ENCODE measurements at places on chromosomes 12 and 14.

- DNase-seq = no peak
Observed at GRCh38 chr12:9872742-9873141, 3.6 kb upstream of the CLEC2B start.

DNA sequence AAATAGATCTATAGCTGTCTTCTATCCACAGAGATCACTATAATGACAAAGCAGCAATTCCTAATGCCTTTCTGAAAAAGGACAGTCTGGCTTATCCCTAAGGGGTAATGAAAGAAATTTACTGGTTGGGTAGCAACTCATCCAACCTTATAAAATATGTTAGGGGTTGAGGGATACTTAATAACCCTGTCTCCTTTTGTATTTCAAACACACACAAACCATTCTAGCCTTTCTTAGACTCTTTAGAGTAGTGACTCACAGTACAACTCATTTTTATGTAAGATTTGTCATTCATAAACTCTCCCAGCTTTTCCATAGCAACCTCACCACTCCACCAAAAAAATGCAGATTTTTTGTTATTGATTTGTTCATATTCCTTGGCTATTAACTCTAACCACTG, 167.9 kb downstream of the FSCB start:
- DNase-seq = no peak

DNA sequence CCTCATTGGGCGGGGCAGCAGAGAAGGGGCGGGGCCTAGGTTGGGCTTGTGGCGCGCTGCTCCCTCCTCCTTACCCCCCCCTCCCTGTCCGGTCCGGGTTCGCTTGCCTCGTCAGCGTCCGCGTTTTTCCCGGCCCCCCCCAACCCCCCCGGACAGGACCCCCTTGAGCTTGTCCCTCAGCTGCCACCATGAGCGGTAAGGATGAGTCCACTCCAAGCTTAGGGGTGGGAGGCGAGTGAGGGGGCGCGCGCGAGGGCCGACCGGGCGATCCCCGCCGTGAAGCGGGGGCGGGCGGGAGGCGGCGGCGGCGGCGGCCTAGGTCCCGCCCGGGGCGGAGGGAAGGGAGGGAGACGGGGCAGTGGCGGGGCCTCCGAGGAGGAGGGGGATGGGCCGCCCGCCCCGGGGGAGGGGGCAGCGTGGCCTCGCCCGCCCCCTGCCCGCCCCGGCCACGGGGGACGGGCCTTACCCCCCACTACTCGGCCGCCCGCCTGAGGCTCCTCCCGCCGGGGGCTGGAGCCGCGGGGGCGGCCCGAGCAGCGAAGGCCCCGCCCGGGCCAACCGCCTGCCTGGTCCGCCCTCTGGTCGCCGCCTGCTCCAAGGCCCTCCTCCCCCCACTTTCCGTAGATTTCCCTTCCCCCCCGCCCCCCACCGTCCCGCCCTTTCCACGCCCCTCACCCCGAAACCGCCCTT, at the start of gene SP1:
Gene SP1 (plus strand): TSS at position 73 of the 690 bp plus-strand sequence. CDS start 116 bp downstream, at position 189.
- DNase-seq = peak; percentile 96

- DNase-seq = no peak
Observed at GRCh38 chr14:90575336-90575735, 178.5 kb downstream of the CALM1 start.

GRCh38 chr12:28421374-28421773, 231.1 kb downstream of the CCDC91 start:
- no peak for DNase-seq

All from adipocyte (in vitro differentiated cells).